Tibial artery (tissue), 4 donors: ENCODE measurements at places on chromosomes 12 and 14.

DNA sequence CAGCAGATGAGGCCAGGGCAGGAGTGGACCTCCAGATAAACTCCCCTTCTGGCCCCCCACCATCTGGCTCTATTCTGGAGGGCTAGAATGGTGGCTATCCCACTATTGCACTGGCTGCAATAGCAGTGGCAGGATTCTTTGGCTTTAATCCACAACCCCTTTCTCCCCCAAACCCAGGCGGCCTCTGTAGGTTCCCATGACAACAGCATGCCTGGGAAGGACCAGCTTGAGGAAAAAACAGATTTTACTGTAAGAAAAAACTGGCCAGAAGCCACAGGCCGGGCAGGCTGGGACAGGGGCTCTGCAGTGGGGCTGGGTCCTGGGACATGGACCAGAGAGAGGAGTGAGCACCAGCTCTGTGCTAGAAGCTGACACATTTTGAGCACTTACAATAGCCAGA lies 13.6 kb upstream of the ACVR1B start:
- DNase-seq = no peak

DNA sequence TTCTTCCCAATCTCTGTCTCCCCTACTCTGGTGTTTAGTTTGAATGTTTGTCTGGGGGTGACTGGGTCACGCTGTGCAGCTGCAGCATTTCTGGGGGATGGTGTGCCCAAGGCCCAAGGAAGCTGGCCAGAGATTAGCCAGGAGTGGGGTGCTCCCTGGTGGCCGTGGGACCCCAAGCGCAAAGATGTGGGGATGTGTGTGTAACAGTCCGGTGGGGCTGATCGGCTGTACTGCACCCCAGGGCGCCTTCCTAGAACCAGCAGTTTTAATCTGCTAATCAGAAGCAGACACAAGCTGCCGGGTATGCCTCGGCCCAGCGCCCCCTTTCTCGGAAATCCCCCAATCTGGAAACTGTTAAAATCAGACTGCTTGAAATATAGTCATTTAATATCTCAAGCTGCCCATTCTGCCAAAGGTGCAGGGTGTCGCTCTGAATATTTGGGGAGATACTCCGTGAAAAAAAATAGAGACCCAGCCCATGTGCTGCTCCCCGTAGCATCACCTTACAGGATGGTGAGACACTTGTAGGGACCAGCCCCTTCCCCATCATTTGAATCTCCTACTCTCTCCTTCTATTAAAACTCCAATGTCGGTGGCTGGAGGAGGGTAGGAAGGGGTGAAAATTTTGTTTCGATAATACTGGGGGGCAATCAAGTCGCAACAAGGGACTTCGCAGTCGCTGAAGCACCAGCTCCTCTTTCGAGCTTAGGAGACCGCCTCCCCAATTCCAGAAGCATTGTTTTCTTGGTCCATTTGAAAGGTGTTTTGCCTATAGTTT lies 4.3 kb downstream of the HOXC9 start:
- no peak for DNase-seq

DNA sequence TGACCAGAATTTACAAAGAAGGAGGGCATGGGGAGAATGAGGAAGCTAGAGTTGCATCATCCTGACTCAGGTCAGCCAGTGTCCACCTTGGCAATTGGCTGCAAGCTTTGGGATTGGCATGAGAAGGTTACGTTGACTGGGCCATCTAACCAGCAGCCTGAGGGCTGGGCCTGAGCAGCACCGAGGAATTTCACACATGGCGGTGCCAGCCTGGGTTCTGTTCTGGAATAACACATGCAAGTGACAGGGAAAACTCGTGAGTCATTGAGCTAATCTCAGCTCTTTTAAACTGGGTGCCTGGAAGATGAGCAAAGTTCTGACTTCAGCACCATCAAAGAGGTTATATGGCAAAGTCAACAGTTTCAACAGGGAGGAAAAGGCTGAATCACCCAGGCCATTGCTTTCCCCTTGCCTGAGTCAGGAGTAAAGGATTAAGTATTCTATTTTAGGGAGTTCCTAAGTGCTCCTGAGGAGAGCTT lies 543.2 kb upstream of the TBX3 start:
- no peak for DNase-seq

DNA sequence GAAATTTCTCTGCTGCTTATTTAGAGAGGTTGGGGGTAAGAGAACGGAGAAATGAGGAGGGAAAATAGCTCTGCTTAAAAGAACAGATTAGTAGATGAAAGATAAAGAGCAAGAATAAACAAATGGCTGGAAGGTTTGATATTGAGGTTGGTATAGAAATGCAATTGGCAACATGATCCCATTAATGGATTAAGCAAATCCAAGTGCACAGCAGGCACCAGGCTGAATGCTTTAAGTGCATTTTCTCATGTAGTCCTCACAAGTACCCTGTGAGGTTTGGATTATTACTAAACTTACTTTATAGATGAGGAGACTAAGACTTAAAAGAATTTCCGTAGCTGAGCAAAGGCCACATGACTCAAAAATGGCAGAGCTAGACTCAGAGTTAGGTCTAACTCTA lies 76.9 kb upstream of the ATF1 start:
- DNase-seq = no peak

GRCh38 chr12:70005864-70006618 lies 181.0 kb downstream of the MYRFL start:
- DNase-seq = no peak

GRCh38 chr14:50813544-50813863 lies 17.5 kb downstream of the NIN start:
- DNase-seq = no peak

- DNase-seq = no peak
Measured at GRCh38 chr12:100267603-100268281, 765 bp downstream of the SCYL2 start.

DNA sequence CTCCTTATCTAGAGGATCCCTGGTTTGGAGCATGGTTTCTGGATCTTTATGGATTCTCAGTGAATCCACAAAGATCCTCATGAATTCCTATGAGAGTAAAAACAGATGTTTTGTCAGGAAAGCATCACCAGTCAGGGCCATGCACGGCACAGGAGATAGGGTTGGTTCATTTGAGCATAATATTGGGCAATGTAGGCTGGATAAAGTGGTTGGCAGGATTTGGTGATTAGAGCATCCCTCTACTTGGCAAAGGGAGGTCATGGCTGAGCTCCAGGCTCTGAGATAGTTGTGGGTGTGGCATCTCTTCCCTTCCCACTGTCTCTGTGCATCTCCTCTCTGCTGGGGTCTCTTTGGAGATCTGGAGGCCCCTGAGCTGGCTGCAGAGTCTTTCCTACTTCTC lies 149.8 kb downstream of the DACT1 start:
- no peak for DNase-seq

- DNase-seq = no peak
Measured at GRCh38 chr14:65566820-65567522, 154.4 kb downstream of the FUT8 start.
